ENCODE measurements at places on chromosomes 1 and 21.

DNA sequence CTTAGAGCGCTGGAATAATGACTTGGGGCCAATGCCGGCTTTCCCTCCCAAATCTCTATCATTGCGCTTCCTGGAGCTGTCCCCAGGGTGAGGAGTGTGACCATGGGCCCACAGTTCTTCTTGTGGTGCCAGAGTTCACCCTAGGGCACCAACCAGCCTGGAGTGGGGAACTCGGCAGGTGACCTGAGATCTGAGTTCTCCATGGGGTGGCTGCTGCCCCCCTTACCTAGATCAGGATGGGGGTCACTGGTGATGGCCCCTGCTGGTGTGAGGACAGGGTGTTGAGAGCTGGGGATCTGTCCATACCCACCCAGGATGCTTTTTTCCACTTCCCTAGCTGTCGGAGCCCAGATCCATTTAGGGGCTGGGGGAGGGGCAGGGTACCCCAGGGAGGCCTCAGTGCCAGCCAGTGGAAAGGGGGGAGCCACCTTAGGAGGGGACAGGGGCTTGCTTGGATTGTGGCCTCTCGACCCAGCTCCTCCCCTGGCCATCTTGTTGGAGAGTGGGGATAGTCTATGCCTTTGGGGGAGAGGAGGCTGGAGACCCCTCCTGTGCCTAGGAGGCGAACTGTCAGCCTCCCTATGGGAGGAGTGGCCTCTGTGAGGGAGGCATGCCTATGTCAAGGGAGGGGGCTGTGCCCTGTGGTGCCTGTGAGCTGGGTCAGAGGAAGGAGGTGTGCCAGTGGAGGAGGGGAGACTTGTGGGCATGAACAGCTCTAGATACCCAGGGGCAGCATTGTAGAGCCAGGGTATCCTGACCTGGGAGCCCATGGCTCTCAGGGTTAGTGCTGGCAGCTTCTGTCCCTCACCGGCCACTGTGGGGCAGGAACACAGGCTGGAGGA lies 1.7 kb downstream of the FOXO6 start:
- DNase-seq: no peak

- DNase-seq: no peak
Observed at GRCh38 chr1:206526064-206526911, 19.0 kb downstream of the RASSF5 start.

- no peak for DNase-seq
Observed at GRCh38 chr1:15371610-15372545, 37.8 kb upstream of the EFHD2 start.

GRCh38 chr1:176515310-176515709 lies 52.3 kb downstream of the PAPPA2 start:
- no peak for DNase-seq

- DNase-seq: no peak
Observed at GRCh38 chr1:2462819-2463218, 13.3 kb upstream of the PLCH2 start.

- no peak for DNase-seq
Observed at GRCh38 chr1:33874636-33875035, 10.8 kb downstream of the HMGB4 start.

DNA sequence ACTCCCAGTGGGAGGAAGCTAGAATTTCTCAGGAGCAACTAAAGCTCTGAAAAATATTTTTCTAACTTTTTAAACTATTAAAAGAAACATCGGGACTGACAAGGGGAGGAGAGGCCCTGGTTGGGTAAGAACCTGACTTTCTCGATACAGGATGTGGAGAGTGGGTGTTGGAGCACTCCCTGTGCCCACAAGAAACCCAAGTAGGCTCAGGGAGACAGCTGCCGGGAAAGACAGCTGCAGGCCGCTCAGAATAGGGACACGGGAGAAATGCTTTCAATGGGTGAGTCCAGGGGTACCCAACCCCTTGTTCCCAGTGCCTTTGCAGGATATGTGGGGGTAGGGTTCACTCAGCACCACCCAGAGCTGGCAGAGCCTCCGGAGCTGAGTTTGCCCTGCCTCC lies 43.6 kb downstream of the PLEKHA6 start:
- DNase-seq: no peak

DNA sequence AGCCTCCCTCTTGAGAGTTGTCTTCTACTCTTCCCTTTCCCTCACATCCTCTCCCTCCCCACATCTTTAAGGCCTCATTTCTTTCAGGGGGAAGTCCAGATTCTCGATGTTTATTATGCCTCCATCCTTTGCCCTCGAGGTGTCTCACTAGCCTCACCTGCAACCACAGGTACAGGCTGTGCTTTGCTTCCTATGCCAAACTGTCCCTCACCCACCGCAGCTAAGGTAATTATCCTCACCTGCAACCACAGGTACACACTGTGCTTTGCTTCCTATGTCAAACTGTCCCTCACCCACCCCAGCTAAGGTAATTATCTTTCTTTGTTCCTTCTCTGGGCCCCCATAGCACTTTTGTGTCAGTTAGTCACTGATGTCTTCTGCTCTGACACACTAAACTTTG lies 328.1 kb upstream of the SNX7 start:
- DNase-seq: no peak

DNA sequence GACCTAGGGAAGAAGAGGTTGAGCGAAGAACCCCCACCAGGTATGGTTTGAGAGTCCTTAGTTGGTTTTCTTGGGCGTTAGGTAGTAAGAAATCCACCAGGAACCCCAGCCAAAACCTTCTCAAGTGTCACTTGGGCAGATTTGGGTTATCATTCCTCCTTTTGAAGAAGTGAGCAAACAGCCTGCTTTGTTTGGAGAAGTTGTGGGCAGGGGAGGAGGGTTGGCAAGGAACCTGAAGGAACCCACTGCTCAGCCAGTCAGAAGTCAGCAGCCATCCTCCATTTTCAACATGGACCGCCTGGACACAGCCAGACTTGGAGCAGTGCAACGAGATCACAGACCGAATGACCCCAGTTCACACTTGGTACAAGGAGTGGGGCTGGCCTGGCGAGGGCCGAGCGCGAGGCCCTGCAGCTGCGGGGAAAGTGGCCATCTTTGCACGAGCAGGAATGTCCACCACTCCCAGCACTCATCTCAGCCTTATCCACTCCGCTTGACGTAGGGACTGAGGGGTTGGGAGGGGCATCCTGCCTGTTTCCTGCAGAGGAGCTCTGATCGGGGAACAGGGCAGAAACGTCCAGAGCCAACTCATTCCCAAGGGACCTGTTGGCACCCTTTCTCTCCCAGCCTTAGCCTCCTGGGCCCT lies 7.2 kb downstream of the ADPRS start:
- DNase-seq: no peak

GRCh38 chr21:34606621-34607020 lies 8.3 kb downstream of the RCAN1 start:
- no peak for DNase-seq
